ENCODE measurements at places on chromosomes 16 and 17. TPM values are rescaled to one million over a fixed set of nuclear protein-coding genes. Genes with fewer than 3 reads are reported as not detected.

GRCh38 chr17:60163108-60163784, 13.5 kb downstream of the CA4 start:
- no peaks in the 10 kb centered on the region for H3K27me3 ChIP-seq
- H3K4me3 ChIP-seq = no peak overlapping the region
- DNase-seq = no peak
- no peaks in the 10 kb centered on the region for H3K4me1 ChIP-seq

- no peaks in the 10 kb centered on the region for H3K4me1 ChIP-seq
- no peak overlapping the region for H3K27ac ChIP-seq
- H3K36me3 ChIP-seq = peaks cover 12% of the 10 kb centered on the region
- H3K27me3 ChIP-seq = no peaks in the 10 kb centered on the region
Measured at GRCh38 chr16:71672125-71672524, 46.1 kb downstream of the MARVELD3 start.

- H3K4me1 ChIP-seq = no peaks in the 10 kb centered on the region
- H3K36me3 ChIP-seq = no peaks in the 10 kb centered on the region
- DNase-seq = no peak
- no peak overlapping the region for H3K4me3 ChIP-seq
- no peaks in the 10 kb centered on the region for H3K27me3 ChIP-seq
Measured at GRCh38 chr17:43572368-43572980, 26.3 kb upstream of the ETV4 start.

TBC1D3C gene
- total RNA-seq = not detected

- H3K4me3 ChIP-seq = no peak overlapping the region
- H3K27me3 ChIP-seq = no peaks in the 10 kb centered on the region
- H3K36me3 ChIP-seq = no peaks in the 10 kb centered on the region
- H3K4me1 ChIP-seq = no peaks in the 10 kb centered on the region
Measured at GRCh38 chr16:23917621-23918020, 81.8 kb downstream of the PRKCB start.

- no peak for DNase-seq
- H3K27me3 ChIP-seq = no peaks in the 10 kb centered on the region
- peaks cover 20% of the 10 kb centered on the region for H3K36me3 ChIP-seq
- no peak overlapping the region for H3K4me3 ChIP-seq
Measured at GRCh38 chr16:48300391-48300856, 53.1 kb upstream of the ABCC11 start.

ABCC6 gene
- total RNA-seq = 7.5 TPM
